Occipital lobe (tissue), 3 donors: ENCODE measurements at places on chromosomes 2 and 18. TPM values are rescaled to one million over a fixed set of nuclear protein-coding genes. Genes with fewer than 3 reads are reported as not detected.

- DNase-seq: no peak
Measured at GRCh38 chr18:5309888-5310470, 14.5 kb upstream of the ZBTB14 start.

- DNase-seq: no peak
Measured at GRCh38 chr2:168090366-168091135, 156.8 kb downstream of the STK39 start.

DNA sequence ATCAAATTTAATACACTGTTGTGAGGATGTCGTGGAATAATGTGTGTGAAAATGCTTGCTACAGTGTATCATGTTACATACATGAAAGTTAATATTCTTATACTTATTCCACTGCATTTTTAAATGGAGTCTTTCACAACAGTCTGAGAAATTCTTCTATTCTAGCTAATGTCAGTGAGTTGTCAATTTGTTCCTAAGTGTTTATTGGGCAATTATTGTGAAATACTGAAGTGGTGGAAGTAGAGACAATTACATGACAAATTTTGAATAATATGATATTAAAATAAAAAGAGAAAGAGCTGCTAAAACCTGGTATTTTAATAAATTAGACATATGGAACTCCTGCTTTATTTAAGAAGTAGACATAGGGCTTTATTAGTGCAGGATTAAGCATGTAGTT is 176.1 kb downstream of the PTPRM start:
- DNase-seq: no peak

- peak; percentile 19 for DNase-seq
Measured at GRCh38 chr2:59604123-59604522, 949.3 kb downstream of the BCL11A start.

- DNase-seq: no peak
Measured at GRCh38 chr2:223537651-223538601, 64.2 kb downstream of the SCG2 start.

Gene ABCG5
- total RNA-seq: under 0.01 TPM

Gene IHH
- 0.16 TPM for total RNA-seq

Gene ATP6V1B1
- not detected for total RNA-seq
